Renal cortical epithelial cell (primary cell): ENCODE measurements at places on chromosomes 6 and 20. TPM values are rescaled to one million over a fixed set of nuclear protein-coding genes. Genes with fewer than 3 reads are reported as not detected.

Gene AGER
- total RNA-seq, result 0.60 TPM in 1 of 2 replicates, not detected in the other

Gene ADGRB3
- under 0.01 and 0.05 TPM in 2 replicates for total RNA-seq

Gene WDR46
- 54.6 and 106 TPM in 2 replicates for total RNA-seq

Gene MROH8
- 1.1 and 1.2 TPM in 2 replicates for total RNA-seq

Gene LKAAEAR1
- not detected in 2 replicates for total RNA-seq

Gene GSTA3
- not detected in 2 replicates for total RNA-seq

Gene CENPW
- 1.6 and 17.4 TPM in 2 replicates for total RNA-seq
